Activated naive CD8-positive, alpha-beta T cell treated with anti-CD3 and anti-CD28 coated beads, Interleukin-2, amount 50 U/mL, for 16 hours (primary cell): ENCODE measurements at places on chromosomes 3 and 15.

GRCh38 chr3:109072194-109072593 lies 45.7 kb downstream of the MORC1 start:
- DNase-seq: no peak

DNA sequence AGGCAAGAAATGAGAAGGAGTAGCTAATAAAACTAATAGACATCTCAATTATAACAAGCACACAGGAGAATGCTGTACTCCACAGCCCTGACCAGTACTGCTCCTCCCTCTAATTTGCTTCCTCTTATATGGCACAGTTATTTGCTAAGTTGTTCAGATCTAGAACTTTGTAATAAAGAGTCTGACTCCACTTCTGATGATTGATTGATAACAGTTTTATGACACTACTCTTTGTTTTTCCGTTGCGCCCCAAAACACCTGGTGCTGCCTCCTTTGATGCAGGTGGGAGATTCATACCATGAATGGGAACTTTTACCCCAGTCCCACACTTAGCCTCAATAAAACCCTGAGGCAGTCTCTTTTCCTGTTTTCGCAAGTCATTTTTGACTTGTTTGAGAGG lies 777.7 kb downstream of the GBE1 start:
- DNase-seq: no peak

DNA sequence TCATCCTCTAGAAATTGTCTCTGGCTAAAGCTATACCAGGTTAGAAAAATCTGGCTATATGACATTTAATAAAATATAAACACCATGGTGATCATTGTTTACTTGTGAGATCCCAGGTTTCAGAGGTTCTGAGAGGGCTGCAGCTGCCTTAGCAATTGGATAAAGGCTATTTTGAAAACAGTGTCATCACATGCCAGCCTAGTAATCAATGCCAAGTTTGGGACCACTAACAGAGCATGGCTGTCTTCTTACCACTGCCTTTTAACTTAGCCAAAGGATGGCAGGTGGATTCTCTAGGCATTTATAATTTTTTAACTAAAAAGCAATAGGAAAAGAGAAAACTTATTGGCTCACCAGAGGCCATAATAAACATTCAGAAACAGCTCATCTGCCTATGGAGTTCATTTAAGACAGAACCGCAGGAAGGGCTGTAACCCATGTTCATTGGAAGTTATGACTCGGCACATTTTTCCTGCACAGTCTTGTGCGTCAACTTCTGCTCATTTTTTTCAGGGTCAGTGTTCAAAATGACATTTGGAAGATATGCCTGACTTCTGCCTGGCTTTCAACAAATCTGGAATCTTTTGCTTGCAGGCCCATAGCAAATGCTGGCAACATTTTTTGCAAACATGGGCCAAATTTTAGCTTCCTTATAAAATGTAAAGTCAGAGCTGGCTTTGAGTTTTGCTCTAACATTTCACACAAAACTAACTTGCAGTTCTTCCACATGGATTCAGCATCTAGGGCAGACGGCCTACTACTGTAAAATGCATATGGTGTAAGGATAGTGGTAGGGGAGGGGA lies 476.0 kb upstream of the TBL1XR1 start:
- DNase-seq: no peak

DNA sequence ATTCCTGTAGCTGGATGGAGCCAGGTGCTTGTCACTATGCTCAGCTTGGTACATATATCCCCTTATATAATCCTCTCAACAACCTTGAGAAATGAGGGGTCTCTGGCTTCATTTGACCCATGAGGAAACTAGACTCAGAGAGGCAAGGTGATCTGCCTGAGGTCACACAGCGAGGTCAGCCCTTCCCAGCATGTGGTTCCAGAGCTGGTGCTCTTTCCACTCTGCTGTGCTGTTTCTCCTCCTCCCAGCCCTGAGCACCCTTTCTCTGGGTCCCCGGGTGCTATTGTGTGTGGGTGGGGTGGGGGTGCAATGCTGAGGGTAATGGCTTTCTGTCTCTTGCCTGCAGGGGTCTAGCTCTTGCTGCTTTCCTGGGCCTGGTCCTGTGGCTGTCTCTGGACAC lies 19.3 kb downstream of the SLC28A1 start:
- DNase-seq: no peak

DNA sequence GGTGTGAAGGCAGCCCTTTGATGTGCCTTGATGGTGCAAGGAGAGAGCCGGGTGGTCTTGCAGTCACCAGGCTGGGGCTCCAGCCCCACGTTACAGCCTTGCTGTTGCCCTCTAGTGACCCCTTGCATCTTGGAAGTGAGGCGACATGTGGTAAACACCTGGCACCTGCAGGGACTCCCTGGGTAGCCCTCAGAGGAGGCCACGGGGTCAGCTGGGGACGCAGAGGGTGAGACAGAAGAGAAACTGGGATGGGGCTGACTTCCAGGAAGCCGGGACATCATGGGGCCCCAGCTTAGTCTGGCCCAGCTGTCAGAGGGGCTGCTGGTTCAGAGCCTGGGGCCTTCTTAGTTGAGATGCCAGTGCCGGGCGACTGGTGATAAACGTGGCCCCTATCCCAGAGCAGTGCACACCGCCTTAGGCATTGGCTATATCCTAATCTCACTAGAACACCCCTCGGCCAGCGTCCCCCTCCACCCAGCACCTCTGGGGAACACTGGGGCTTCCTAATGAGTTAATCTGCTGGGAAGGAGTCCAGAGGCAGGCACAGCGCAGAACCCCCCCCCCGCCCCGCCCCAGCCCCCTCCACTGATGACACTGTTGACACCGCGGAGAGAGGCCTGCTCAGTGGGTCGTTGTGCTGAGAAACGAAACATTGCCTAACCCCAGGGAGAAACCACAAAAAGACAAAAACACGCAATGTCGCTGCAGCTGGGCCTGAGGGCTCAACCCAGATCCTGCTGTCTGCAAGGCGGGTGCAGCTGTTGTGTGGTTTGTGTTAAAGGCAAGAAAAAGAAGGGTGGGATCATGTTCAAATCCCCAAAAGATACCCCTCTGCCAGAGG lies 60.5 kb upstream of the KLF13 start:
- DNase-seq: peak; percentile 38

DNA sequence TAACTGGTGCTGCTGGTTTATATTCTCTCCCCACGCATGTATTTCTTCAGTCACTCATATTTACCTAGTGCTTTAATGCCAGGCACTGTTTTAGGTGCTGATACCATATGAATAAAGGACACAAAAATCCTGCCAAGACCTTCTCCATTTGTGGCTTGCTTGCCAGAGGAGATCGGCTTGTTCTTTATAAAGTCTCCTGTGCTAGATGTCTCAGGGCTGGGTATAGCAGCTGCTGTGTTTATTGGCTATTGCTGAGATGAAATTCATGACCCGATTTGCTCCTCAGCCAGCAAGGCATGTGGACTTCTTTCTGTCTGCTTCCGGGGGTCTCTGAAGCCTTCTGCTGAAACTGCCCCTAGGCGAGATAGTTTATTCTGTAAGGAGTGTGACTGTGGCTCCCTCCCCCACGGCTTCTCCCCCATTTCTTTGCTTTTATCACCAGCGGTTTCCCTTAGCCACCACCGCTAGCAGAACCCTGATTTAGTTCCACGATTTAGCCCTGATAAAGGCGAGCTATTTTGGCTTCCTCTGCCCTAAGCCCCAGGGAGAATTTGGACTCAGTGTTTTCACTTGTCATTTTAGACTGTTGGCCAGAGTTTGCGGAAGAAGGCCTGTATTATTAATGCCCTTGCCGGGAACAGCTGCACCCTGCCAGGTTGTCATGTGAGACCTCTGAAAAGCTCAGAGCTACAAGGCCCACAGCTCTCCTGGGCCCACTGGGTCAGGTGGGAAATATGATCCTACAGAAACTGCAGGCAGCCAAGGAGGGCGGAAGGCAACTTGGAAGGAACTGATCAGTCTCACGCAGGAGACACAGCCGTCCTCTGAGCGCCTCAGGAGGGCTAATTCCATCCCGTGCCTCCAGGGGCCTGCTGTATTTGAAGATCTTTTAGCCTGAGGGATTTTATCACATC lies 46.8 kb downstream of the ST6GAL1 start:
- no peak for DNase-seq

DNA sequence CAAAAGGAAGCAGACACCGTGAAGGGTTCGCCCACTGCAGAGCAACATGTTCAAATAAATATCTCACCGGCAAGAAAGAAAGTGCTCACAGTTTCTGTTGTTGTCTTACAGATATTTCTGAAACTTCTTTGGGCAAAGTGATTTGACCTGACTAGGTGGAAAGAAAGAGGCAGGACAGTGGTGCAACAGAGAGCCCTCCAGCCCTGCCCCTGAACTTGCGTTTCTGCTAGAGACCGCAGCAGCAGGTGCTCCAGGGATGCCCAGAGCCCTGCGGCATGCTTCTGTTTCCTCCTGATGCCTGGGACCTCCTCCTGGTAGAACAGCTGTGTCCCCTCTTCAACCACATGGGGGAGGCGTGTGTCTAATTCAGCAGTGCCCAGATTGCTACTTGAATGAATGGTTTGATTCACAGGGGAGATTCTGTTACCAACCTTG lies 123.4 kb downstream of the ATP10A start:
- no peak for DNase-seq

DNA sequence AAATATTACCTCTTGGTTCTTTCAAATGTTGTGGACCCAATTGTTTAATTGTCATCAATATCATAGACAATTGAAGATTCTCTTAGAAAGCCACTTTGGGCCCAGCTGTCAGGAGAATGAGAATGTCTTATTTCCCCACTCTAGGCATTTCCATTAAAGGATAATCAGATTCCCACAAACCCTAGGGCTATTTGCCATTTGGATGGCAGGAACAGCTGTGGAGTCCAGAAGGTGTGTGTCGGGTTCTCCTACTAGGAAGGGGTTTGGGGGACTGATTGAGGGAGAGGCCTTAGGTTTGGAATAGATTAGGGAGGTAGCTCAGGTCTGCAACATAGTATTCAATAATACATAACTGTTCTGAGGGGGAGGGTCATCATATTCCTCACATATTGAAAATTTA lies 35.2 kb upstream of the PLSCR5 start:
- DNase-seq: no peak

- no peak for DNase-seq
Observed at GRCh38 chr15:59349680-59350420, 22.8 kb downstream of the MYO1E start.

- no peak for DNase-seq
Observed at GRCh38 chr15:77966540-77967234, 110.8 kb downstream of the TBC1D2B start.
